ENCODE measurements at places on chromosomes 12 and 14. TPM values are rescaled to one million over a fixed set of nuclear protein-coding genes. Genes with fewer than 3 reads are reported as not detected.

The ADCY4 gene
- total RNA-seq = 55.1 TPM

The CRIP2 gene
- 236 TPM for total RNA-seq

The SLCO1C1 gene
- total RNA-seq = 0.98 TPM

The RAB15 gene
- 14.4 TPM for total RNA-seq

The EEA1 gene
- total RNA-seq = 17.3 TPM

The TC2N gene
- total RNA-seq = not detected

The UBE3B gene
- 36.1 TPM for total RNA-seq

The PLD4 gene
- total RNA-seq = under 0.01 TPM

The GPRC5D gene
- not detected for total RNA-seq

The AKAP5 gene
- total RNA-seq = 0.33 TPM

The ZNF385A gene
- 0.67 TPM for total RNA-seq

The FOXG1 gene
- not detected for total RNA-seq

The SAMD15 gene
- 1.6 TPM for total RNA-seq

The COPS7A gene
- total RNA-seq = 45.7 TPM

The MAP1LC3B2 gene
- total RNA-seq = 0.86 TPM

The TEAD4 gene
- total RNA-seq = 49.4 TPM

The MYL2 gene
- not detected for total RNA-seq

The ADSS1 gene
- 1.4 TPM for total RNA-seq

The UBR7 gene
- total RNA-seq = 33.1 TPM

The RNASE3 gene
- total RNA-seq = not detected

The ALKBH2 gene
- total RNA-seq = 9.7 TPM

The MANSC4 gene
- not detected for total RNA-seq

The FAM186B gene
- total RNA-seq = 0.65 TPM

The COPZ1 gene
- total RNA-seq = 130 TPM

The ETFBKMT gene
- 2.4 TPM for total RNA-seq

The NOVA1 gene
- total RNA-seq = 1.3 TPM

The CNTN1 gene
- under 0.01 TPM for total RNA-seq

The HOXC10 gene
- not detected for total RNA-seq

The TAS2R7 gene
- total RNA-seq = 0.48 TPM

The TAS2R9 gene
- total RNA-seq = 0.19 TPM

The MYF5 gene
- not detected for total RNA-seq

The DAO gene
- total RNA-seq = not detected

The ACSM4 gene
- not detected for total RNA-seq

The SPX gene
- 0.10 TPM for total RNA-seq

The KRT83 gene
- total RNA-seq = not detected

The TAS2R14 gene
- total RNA-seq = 2.3 TPM

The TSPAN8 gene
- total RNA-seq = not detected

The SMCO3 gene
- total RNA-seq = 0.65 TPM

The TBC1D30 gene
- total RNA-seq = 14.0 TPM

The LRRC23 gene
- total RNA-seq = 2.5 TPM

The GLS2 gene
- not detected for total RNA-seq

The MMP19 gene
- 0.65 TPM for total RNA-seq

The DNAH10 gene
- total RNA-seq = under 0.01 TPM

The CLEC1B gene
- not detected for total RNA-seq

The DEPDC4 gene
- 1.7 TPM for total RNA-seq

The SMOC1 gene
- total RNA-seq = 3.3 TPM

The SYT1 gene
- 2.9 TPM for total RNA-seq

The CMA1 gene
- total RNA-seq = not detected

The ERP27 gene
- 0.33 TPM for total RNA-seq

The NTN4 gene
- total RNA-seq = 387 TPM

The SLC6A15 gene
- 2.3 TPM for total RNA-seq

The KLRC3 gene
- total RNA-seq = not detected

The HOXC9 gene
- total RNA-seq = 0.19 TPM

The KRT71 gene
- not detected for total RNA-seq

The TMPRSS12 gene
- total RNA-seq = not detected

The GPR137C gene
- total RNA-seq = 0.48 TPM

Data from vein endothelial cell (primary cell).